IMR-90 (cell line): ENCODE measurements at places on chromosomes 5 and 9. TPM values are rescaled to one million over a fixed set of nuclear protein-coding genes. Genes with fewer than 3 reads are reported as not detected.

GRCh38 chr9:76876098-76876497 lies 29.8 kb downstream of the PRUNE2 start:
- peak; percentile 41 for DNase-seq

- DNase-seq = no peak
These were observed 533 bp downstream of the TTC16 start for GRCh38 chr9:127716412-127716811.

DNA sequence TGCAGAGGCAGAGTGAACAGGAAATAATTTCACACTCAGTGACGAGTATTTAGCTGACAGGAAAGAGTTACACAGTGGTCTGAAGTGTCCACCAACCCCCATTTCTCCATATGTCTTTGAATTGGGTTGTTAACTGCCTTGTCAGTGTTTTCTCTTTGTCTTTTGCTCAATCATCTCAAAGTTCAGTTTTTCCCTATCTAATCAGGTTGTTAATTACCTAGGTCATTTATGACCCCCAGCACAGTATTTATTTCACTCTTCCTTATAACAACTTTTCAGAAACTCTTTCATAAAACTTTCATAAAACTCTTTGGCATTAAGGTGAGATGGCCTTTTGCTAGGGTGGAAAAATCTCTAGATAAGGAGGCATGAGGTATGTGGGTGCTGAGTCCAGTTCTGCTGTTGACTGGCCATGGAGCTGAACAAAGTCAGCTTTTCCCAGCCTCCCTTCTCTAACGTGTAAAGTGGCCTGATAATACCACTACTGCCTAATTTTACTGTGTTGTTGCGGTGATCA lies 5.2 kb upstream of the ALDOB start:
- DNase-seq = no peak

Gene PCDHGB1
- 3.3 and 3.6 TPM in 2 replicates for total RNA-seq

Gene GPR151
- not detected in 2 replicates for total RNA-seq
